ENCODE measurements at places on chromosomes 6 and 20.

GRCh38 chr6:99036672-99037071 lies 88.9 kb upstream of the FBXL4 start:
- no peak overlapping the region for H3K27ac ChIP-seq
- H3K27me3 ChIP-seq = no peaks in the 10 kb centered on the region

DNA sequence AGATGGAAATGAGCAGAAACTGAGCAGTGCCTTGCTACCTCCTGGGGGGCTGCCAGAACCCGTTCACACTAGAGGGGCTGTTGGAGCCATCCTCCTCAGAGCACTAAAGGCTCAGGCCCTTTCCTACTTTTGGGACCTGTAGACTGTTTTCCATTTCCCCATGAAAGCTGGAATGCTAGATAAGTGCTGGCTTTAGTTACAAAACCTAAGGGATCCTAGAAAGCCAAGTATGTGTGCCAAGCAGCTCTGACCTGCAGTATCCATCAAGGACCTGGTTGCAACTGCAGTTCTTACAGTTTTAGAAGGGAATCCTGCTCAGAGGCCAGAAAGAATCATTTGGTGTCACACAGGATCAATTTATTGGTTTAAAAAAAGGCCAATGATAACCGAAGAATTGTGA lies 176.7 kb upstream of the COL21A1 start:
- no peak for DNase-seq
- H3K27ac ChIP-seq = peak overlapping the region; percentile 28

GRCh38 chr6:8219352-8219943 lies 117.1 kb upstream of the EEF1E1 start:
- H3K27me3 ChIP-seq = no peaks in the 10 kb centered on the region
- H3K4me3 ChIP-seq = no peak overlapping the region

GRCh38 chr6:151442371-151442770 lies 9.6 kb downstream of the RMND1 start:
- no peaks in the 10 kb centered on the region for H3K36me3 ChIP-seq
- peaks cover 42% of the 10 kb centered on the region for H3K4me1 ChIP-seq
- no peak overlapping the region for H3K4me3 ChIP-seq
- DNase-seq = no peak
- no peaks in the 10 kb centered on the region for H3K27me3 ChIP-seq

GRCh38 chr6:42960243-42961019 lies at the start of gene GNMT:
TSS of gene GNMT (plus strand) at chr6:42960754. CDS start at chr6:42960768, 14 bp downstream.
- peaks cover 22% of the 10 kb centered on the region for H3K36me3 ChIP-seq
- H3K27me3 ChIP-seq = no peaks in the 10 kb centered on the region
- no peak within 1 kb of the TSS for H3K27ac ChIP-seq
- DNase-seq = peak; percentile 71
- peak within 1 kb of the TSS; percentile 58 for H3K4me3 ChIP-seq
- H3K4me1 ChIP-seq = no peaks in the 10 kb centered on the region

GRCh38 chr20:7375905-7376304 lies 564.4 kb downstream of the HAO1 start:
- H3K27ac ChIP-seq = no peak overlapping the region
- DNase-seq = no peak
- H3K4me3 ChIP-seq = no peak overlapping the region
- H3K36me3 ChIP-seq = no peaks in the 10 kb centered on the region
- H3K27me3 ChIP-seq = no peaks in the 10 kb centered on the region
- H3K4me1 ChIP-seq = no peaks in the 10 kb centered on the region

DNA sequence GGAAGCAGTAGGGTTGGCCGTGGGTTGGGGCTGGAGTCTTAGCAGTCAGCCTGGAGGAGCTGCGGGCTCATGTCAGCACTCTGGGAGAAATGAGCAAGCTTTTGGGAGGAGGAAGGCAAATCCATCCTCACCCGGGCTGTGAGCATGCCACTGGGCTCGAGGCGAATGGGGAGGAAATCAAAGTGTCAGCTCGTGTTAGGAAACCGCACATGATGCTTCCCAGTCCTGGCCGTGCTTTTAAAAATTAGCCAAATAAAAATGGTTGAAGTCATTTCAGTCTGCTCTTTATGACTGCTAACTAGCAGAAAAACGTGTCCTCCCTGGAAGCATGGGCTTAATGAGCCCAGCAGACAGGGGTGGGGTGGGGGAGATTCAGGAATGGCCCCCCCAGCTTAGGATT lies 98.1 kb downstream of the NFATC2 start:
- H3K27ac ChIP-seq = no peak overlapping the region
- DNase-seq = no peak
- peaks cover 25% of the 10 kb centered on the region for H3K4me1 ChIP-seq
- no peak overlapping the region for H3K4me3 ChIP-seq

GRCh38 chr6:67141005-67141404 lies 1434.0 kb upstream of the EYS start:
- no peaks in the 10 kb centered on the region for H3K36me3 ChIP-seq
- H3K27me3 ChIP-seq = no peaks in the 10 kb centered on the region
- no peak overlapping the region for H3K4me3 ChIP-seq
- no peak overlapping the region for H3K27ac ChIP-seq
- no peak for DNase-seq

- H3K4me1 ChIP-seq = no peaks in the 10 kb centered on the region
- H3K27me3 ChIP-seq = no peaks in the 10 kb centered on the region
- no peak overlapping the region for H3K4me3 ChIP-seq
- H3K36me3 ChIP-seq = no peaks in the 10 kb centered on the region
These were observed 921.9 kb downstream of the QKI start for GRCh38 chr6:164336455-164336854.

DNA sequence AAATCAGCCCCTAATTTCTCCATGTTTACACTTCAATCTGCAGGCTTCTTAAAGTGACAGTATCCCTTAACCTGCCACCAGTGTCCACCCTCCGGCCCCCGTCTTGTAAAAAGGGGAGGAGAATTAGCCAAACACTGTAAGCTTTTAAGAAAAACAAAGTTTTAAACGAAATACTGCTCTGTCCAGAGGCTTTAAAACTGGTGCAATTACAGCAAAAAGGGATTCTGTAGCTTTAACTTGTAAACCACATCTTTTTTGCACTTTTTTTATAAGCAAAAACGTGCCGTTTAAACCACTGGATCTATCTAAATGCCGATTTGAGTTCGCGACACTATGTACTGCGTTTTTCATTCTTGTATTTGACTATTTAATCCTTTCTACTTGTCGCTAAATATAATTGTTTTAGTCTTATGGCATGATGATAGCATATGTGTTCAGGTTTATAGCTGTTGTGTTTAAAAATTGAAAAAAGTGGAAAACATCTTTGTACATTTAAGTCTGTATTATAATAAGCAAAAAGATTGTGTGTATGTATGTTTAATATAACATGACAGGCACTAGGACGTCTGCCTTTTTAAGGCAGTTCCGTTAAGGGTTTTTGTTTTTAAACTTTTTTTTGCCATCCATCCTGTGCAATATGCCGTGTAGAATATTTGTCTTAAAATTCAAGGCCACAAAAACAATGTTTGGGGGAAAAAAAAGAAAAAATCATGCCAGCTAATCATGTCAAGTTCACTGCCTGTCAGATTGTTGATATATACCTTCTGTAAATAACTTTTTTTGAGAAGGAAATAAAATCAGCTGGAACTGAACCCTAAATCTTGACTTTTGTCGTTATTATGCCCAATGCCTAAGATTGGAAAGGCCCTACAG lies 4.5 kb downstream of the SOX4 start:
- H3K36me3 ChIP-seq = no peaks in the 10 kb centered on the region
- no peak for DNase-seq
- no peak overlapping the region for H3K27ac ChIP-seq
- peaks cover 2% of the 10 kb centered on the region for H3K4me1 ChIP-seq

- H3K4me3 ChIP-seq = no peak overlapping the region
- H3K4me1 ChIP-seq = no peaks in the 10 kb centered on the region
These were observed 292.6 kb upstream of the PREP start for GRCh38 chr6:105695461-105695860.

- no peaks in the 10 kb centered on the region for H3K27me3 ChIP-seq
- H3K36me3 ChIP-seq = no peaks in the 10 kb centered on the region
- H3K27ac ChIP-seq = peak overlapping the region; percentile 96
- no peak for DNase-seq
- peaks cover 22% of the 10 kb centered on the region for H3K4me1 ChIP-seq
These were observed 82.4 kb downstream of the TMEM242 start for GRCh38 chr6:157240960-157241311.

GRCh38 chr20:38164624-38165088 lies 414 bp downstream of the TGM2 start:
- peak overlapping the region; percentile 86 for H3K27ac ChIP-seq
- peaks cover 4% of the 10 kb centered on the region for H3K36me3 ChIP-seq

- no peak overlapping the region for H3K4me3 ChIP-seq
- peaks cover 11% of the 10 kb centered on the region for H3K4me1 ChIP-seq
- no peaks in the 10 kb centered on the region for H3K27me3 ChIP-seq
- no peak for DNase-seq
- H3K36me3 ChIP-seq = no peaks in the 10 kb centered on the region
These were observed 65.2 kb upstream of the PIM1 start for GRCh38 chr6:37104824-37105147.

GRCh38 chr6:111706841-111707391 lies 101.2 kb upstream of the TRAF3IP2 start:
- H3K4me1 ChIP-seq = peaks cover 6% of the 10 kb centered on the region
- H3K36me3 ChIP-seq = peaks cover 18% of the 10 kb centered on the region

DNA sequence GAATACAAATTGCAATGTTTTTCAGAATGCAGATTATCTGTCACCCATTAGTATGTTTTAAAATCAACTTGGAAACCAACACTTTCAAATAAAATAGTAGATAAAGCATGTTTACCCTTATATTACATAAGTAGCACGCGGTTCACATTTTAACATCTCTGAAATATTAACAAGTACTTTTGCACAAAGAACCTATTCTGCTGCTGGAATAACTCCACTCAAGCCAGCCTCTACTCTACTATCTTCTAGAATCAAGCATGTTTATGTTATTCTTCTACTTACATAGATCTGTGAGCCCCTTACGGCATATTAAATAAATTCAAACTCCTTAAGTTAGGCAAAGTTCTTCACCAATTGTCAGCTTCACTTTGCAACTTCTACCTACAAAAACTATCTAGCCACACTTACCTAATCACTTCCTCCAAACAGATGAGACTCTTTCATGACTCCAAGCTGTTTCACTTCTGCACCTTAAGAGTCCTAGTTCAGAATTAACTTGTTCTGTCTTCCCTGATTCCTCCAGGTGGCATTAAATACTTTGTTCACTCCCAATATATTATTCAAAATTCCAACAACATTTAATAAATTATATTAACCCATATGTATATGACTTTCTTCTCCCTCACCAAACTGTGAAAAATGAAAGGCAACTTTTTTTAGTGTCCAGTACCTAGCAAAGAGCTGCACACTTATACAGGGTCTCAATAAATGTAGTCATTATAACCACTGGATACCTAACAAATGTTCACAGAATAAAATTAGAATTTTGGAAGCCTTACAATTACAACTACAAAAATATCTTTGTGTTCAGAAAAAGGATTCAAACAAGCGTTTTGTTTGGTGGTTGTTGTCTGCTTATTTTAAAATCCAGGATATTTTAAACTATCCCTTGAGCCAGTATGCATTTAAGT lies 12.1 kb downstream of the CEP85L start:
- no peaks in the 10 kb centered on the region for H3K4me1 ChIP-seq
- H3K4me3 ChIP-seq = no peak overlapping the region
- H3K36me3 ChIP-seq = no peaks in the 10 kb centered on the region
- H3K27ac ChIP-seq = no peak overlapping the region
- no peaks in the 10 kb centered on the region for H3K27me3 ChIP-seq

GRCh38 chr6:167683028-167683862 lies 143.5 kb upstream of the AFDN start:
- H3K36me3 ChIP-seq = no peaks in the 10 kb centered on the region
- H3K4me1 ChIP-seq = no peaks in the 10 kb centered on the region
- H3K27ac ChIP-seq = no peak overlapping the region
- H3K27me3 ChIP-seq = no peaks in the 10 kb centered on the region

DNA sequence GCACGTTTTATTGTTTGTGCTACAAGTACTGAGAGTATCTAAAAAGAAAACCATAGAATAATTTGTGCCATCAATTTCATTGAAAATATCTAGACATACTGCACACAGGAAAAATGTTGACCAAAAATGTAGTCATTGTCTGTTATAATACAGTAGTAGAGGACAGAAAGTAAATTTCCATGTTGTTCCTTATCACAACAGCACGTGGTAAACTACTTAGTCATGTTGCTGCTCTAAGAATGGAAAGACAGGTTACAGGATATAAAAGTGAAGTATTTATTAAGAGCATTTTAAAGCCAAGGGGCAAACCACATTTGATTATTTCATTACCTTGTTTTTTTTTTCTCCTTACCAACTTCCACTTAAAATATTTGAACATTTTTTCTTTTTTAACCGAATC lies 89.0 kb upstream of the CEP85L start:
- H3K36me3 ChIP-seq = no peaks in the 10 kb centered on the region
- no peak for DNase-seq
- no peak overlapping the region for H3K27ac ChIP-seq
- no peaks in the 10 kb centered on the region for H3K4me1 ChIP-seq
- no peaks in the 10 kb centered on the region for H3K27me3 ChIP-seq

DNA sequence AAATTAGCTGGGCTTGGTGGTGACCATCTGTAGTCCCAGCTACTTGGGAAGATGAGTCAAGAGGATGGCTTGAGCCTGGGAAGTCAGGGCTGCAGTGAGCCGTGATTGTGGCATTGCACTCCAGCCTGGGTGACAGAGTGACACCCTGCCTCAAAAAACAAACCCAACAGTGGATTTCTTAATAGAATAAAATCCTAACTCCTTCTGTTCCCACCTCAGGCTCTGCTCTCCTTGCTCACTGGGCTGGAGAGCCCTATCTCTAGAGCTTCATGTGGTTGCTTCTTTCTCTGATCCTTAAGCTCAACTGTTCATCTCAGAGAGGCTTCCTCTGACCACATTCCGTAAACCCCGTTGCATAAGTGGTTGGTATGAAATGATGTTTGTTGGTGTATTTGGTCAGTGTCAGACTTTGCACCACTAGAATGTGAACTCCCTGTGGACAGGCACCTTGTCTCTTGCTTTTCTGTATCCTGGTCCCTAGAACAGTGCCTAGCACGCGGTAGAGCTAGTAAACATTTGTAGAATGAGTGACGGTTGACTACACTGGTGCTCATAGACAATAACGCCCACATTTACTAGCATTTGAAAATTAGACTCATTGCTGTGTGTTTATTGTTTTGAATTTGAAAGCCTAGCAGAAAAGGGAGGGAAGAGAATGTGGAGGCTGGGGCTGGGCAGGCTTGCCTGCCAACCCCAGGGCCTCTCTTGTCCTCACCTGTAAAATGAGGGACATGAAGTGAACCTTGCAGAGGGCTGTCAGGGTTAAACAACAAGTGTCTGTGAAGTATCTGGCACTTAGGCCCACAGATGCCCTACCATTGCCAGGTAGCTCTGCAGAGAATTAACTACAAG lies 4.2 kb downstream of the MAPRE1 start:
- H3K36me3 ChIP-seq = peaks cover 15% of the 10 kb centered on the region
- H3K27me3 ChIP-seq = no peaks in the 10 kb centered on the region
- H3K4me1 ChIP-seq = peaks cover 19% of the 10 kb centered on the region
- no peak overlapping the region for H3K4me3 ChIP-seq

DNA sequence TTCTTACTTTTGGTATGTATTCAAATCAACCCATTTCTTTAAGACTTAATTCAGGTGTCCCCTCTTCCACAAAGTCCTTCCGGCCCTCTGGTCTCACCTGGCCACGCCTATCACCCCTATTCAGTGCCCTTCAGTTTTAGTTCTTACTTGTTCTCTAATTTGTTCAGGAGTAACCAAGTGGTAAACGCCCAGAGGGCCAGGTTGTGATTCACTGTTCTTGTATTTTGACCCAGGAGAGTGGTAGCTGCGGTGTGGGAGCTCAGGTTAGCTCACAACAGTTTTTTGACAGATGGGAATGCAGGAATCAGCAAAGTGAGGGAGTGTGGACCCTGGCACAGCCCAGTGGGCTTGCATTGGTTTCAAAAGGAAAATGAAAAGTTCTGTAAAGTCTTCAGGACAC lies 81.7 kb upstream of the RIPOR2 start:
- no peak overlapping the region for H3K4me3 ChIP-seq
- no peaks in the 10 kb centered on the region for H3K4me1 ChIP-seq
- no peaks in the 10 kb centered on the region for H3K27me3 ChIP-seq
- no peaks in the 10 kb centered on the region for H3K36me3 ChIP-seq
- DNase-seq = no peak

GRCh38 chr6:36618366-36619355 lies 24.5 kb downstream of the SRSF3 start:
- no peaks in the 10 kb centered on the region for H3K36me3 ChIP-seq
- peak; percentile 53 for DNase-seq
- peaks cover 17% of the 10 kb centered on the region for H3K4me1 ChIP-seq
- no peak overlapping the region for H3K27ac ChIP-seq

Measured in ascending aorta (tissue), 2 donors.